Caki2 (cell line): ENCODE measurements at places on chromosomes 1 and 21.
A peak's percentile ranks its signal among the peaks of the same experiment; 100 is the strongest.

GRCh38 chr1:182671750-182672486, 12.5 kb downstream of the RGS8 start:
- DNase-seq = no peak

DNA sequence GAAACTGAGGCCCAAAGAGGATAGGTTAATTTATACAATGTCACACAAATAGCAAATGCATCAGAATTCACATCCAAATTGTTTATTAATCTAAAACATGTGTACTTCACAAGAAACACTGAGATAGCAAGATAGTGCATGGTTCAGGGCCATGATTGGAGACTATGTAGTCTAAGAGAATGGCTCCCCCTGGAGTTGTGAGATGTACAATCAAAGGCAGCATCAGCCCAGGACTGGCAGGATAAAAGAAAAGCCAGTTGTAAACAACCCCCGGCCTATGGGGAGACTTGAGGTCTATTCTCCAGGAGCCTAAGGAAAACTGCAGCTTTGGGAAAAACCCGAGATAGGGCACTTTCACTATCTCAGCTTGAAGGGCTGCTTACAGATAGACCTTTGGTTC, 511.0 kb downstream of the OMA1 start:
- DNase-seq = no peak

DNA sequence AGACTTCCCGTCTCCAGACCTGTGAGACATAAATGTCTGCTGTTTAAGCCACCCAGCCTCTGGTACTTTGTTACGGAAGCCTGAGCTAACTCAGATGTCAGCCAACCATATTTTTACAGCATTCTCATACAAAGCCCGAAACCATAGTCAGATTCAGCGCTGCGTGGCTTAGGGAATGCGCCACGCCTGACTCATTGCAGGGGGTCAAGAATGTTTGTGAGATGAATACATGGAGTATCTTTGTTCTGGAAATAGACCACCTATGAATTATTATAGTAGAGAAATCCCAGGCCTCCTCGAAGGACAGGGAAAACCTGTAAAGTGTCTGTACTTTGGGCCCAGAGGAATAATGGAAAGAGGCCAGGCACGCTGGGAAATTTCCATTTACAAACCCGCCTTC, 434.8 kb downstream of the CAMTA1 start:
- DNase-seq = no peak

DNA sequence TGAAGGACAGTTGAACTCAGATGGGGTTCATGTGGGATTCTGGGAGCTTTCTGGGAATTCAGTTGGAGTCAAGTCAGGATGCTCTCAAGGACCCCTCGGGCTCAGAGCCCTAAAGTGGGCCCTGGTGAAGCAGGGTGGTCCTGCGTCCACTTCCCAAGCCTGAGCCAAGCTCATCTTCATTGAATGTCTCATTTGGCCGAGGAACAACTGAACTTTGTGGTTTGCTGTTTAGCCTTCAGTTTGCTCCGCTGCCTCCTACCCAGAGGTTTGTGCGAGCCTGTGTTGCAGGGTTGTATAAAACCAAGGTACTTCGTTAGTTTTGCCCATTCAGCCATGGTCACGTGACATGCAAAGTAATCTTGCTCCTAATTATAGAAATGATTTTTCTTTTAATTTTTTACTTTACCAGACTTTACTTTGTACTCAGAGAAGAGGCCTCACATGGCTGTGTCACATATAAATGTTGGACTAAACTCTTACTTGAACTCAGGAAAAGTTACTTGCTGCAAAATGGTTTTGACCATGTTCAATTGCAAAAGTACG, 49.7 kb downstream of the B3GALT5 start:
- no peak for DNase-seq

- no peak for DNase-seq
Measured at GRCh38 chr1:17635811-17636210, 96.3 kb downstream of the ARHGEF10L start.

DNA sequence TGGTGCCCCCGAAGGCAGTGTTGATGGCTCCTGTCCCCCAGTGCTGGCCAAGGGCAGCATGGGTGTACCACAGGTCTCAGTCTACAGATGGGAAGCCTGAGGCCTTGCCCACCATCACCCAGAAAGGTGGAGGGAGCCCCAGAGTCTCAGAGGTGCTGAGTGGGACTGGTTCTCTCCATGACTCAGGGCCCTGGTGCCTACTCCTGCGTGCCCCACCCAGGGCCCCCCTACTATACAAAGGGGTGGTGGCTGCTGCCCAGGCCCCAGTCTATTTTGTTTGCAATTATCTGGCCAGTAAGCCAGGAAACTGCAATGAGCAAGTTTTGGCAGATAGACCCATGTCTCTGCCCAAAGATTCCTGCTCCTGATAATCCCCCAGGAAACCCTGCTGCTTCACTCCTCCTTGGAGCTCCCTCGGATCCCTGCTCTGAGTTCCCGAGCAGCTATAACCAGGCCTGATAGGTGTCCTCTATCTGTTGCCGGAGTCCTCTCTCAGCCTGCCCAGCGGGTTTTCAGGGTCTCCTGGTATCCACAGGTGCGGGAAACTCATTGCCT, 41.7 kb downstream of the EDN2 start:
- DNase-seq = no peak

DNA sequence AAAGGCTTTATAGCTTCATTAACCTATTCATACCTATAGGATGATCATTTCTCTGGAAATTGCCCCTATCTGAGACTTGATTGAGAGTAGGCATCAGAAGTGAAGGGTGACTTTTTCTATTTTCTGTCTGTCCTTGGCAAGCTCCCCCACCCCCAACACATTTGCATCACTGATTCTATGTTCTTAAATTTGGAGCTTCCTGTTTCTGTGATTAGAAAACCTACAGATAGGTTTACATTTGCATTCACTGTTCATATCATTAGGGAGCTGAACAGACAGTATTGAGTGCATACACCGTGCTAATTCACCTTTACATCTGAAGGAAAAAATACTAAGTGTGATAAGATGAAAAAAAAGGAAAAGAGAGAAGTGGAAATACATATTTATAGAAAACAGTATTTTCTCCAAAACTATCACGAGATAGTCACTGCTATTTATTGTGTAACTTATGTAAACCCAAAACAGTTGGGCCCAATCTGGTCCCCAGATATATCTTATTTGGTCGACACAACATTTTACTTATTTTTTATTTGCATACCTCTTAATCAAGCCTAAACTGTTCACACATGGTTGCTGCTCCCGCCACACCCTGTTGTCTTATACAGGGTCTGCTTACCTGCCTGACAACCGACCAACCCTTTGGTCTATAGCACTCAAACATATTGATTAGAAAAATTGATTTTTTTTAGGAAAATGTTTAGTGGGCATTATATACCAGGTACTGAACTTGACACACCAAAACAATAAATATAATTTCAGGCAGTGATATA, 218.8 kb downstream of the NTNG1 start:
- no peak for DNase-seq

DNA sequence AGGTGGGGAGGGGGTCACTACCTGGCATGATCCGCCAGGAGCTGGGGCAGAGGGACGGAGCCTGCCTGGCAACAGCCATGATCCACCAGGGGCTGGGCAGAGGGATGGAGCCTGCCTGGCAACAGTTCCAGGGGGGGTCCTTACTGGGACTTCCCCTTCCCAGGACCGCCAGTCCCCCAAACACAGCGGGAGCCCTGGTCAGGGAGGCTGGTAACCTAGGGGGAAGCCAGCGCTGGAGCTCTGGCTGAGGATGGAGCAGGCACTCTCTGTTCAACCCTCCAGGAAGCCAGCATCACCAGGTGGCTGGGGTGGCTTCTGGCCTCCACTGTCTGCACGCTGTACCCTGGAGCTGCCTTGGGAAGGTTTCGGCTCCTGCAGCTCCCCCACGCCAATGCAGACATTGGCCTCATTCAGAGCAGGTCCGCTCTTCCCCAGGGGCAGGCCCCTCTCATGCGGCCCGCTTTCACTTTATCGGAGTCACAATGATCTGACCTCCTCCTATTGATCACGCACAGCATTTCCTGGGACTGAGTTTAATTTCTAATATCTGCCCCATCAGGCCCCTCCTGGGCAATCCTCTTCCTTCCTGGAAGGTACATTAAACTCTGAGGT, 68.4 kb upstream of the ABCG1 start:
- DNase-seq = no peak

DNA sequence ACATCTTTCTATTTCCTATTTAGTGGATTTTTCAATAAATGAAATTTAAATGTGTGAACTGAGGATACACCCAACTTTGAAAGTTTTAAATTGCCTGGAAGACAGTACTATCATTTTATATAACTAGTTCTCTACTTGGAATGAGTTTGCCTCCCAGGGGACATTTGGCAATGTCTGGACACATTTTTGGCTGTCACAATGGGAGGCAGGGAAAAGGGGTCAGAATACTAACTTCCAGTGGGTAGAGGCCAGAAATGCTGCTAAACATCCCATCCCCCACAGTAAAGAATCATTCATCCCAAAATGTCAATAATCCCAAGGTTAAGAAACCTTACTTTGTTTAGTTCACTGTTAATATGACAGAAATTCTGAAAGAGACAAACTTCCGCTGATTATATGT, 13.2 kb upstream of the NRAS start:
- no peak for DNase-seq

- DNase-seq = peak; percentile 94
Measured at GRCh38 chr1:183270541-183271141, 84.6 kb downstream of the LAMC2 start.

- DNase-seq = no peak
Measured at GRCh38 chr21:28016571-28016970, 976.1 kb downstream of the LTN1 start.

- no peak for DNase-seq
Measured at GRCh38 chr1:201637282-201638079, 98.6 kb downstream of the NAV1 start.

DNA sequence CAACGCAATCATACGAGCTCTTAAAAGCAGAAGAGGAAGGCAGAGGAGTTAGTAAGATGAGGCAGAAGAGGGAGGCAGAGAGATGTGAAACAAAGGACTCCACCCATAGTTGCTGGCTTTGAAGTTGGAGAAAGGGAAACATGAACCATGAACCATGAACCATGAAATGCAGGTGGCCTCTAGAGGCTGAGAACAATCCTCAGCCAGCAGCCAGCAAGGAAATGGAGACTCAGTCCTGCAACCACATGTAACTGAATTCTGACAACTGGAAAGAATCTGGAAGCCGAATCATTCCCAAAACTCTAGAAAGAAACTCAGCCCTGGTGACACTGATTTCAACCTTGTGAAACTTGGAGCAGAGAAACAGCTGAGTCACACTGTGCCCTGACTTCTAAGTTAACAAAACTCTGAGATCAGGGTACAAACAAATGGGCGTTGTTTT, 10.1 kb downstream of the DIPK1A start:
- peak; percentile 74 for DNase-seq

GRCh38 chr1:193406901-193407300, 220.5 kb upstream of the B3GALT2 start:
- DNase-seq = peak; percentile 58

- no peak for DNase-seq
Measured at GRCh38 chr1:90707363-90707710, 9.8 kb downstream of the BARHL2 start.

DNA sequence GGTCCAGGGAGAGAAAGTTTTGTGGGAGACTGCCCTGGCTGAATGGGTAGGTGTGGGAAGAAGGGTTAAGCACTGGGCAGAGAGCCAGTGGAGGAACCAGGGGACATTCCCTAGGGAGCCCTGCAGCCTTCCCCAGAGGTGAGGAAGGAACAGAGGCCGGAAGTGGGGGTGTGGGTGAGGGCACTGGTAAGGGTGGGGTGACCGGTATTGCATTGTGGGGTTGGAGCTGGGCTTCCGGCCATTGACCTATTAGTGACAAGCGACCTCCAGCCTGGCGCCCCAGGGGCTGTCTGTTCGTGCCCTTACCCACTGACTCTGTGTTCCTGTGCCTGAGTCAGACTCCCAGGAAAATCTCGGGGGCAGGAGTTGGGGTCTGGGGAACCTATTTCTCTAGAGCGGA, 3.5 kb upstream of the TSPAN1 start:
- DNase-seq = no peak

DNA sequence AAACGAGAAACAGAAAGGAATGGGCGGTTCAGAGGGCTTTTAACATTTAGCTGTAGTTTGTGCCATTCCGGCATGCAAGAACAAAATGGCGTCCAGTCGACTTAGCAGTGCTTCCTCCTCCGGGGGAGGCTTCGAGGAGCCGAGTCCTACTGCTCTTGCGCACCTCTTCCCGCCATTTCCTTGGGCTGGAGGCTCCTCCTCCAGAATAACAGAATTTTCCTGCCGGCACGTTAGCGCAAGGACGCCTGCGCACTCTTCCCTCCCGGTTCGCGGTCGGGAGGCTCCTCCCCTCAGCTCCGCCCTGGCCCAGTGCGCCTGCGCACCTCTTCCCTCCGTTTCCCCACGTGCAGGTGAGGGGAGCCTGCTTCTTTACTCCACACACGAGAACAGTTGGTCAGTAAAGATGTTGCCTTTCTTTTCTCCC, 1.0 kb downstream of the DMRTB1 start:
- DNase-seq = no peak

- DNase-seq = peak; percentile 83
Measured at GRCh38 chr1:212484701-212485570, 52.2 kb downstream of the NENF start.

GRCh38 chr1:217718873-217719272, 87.7 kb downstream of the SPATA17 start:
- peak; percentile 72 for DNase-seq

DNA sequence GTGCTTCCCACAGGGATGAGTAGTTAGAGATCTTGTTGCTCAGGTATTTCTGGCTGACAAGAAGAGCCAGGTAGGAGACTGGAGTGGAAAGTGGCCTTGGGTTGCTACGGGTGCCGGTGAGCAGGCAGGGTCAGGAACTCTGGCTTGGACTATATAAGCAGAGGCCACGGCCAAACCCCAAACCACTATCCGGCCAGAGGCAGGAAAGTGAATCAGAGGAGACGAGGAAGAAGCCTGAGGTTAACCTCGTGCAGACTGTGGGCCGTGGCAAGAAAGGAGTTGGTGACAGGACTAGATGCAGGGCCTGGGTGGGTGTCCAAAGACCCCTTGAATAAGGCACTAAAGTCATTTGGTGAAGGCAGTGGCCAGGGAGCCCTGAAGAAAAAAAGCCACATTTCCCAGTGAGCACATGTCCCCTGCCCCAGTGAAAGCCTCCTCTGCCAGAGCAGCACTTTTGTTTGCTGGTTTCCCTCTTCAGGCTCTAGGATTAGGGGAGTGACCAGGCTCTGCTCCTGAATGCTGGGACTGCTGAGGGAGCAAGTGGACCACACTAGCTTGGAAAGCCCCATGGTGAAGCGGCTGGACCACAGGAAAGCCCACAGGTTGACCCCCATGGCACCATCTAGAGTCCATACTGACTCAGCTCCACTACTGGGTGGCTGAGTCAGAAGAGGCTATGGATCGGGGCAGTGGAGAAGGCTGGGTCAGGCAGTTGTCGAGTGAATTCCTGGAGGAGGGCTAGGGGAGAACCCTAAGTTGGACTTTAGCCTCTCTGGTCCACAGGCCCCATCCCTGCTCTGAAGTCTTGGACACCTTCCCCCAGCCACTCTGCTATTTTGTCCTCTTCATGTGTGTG, 23.4 kb downstream of the CSF1 start:
- no peak for DNase-seq

- no peak for DNase-seq
Measured at GRCh38 chr1:22893292-22893691, 79.4 kb downstream of the LACTBL1 start.
